ENCODE measurements at places on chromosomes 13 and 19. TPM values are rescaled to one million over a fixed set of nuclear protein-coding genes. Genes with fewer than 3 reads are reported as not detected.

CD37 gene
- total RNA-seq: not detected

TRPC4 gene
- total RNA-seq: under 0.01 TPM

LONP1 gene
- total RNA-seq: 71.4 TPM

ETV2 gene
- total RNA-seq: 0.37 TPM

TMEM145 gene
- 0.98 TPM for total RNA-seq

ZFP82 gene
- total RNA-seq: 5.5 TPM

LILRB1 gene
- not detected for total RNA-seq

LRRC63 gene
- 0.37 TPM for total RNA-seq

STAP2 gene
- 2.9 TPM for total RNA-seq

TMC4 gene
- not detected for total RNA-seq

CYP4F12 gene
- total RNA-seq: 0.39 TPM

ZNF628 gene
- total RNA-seq: 2.6 TPM

ZNF667 gene
- total RNA-seq: 0.98 TPM

ZNF98 gene
- total RNA-seq: 0.37 TPM

MEIOSIN gene
- total RNA-seq: not detected

WDR87 gene
- total RNA-seq: not detected

KCNC3 gene
- not detected for total RNA-seq

ZNF534 gene
- total RNA-seq: under 0.01 TPM

KLF1 gene
- total RNA-seq: not detected

C19orf73 gene
- 0.37 TPM for total RNA-seq

ZNF224 gene
- 19.7 TPM for total RNA-seq

DMWD gene
- 51.0 TPM for total RNA-seq

PRMT1 gene
- total RNA-seq: 341 TPM

SPRED3 gene
- 2.9 TPM for total RNA-seq

IRGC gene
- total RNA-seq: not detected

MTMR6 gene
- total RNA-seq: 24.0 TPM

FCAR gene
- total RNA-seq: not detected

COL5A3 gene
- 18.7 TPM for total RNA-seq

ZNF784 gene
- 3.1 TPM for total RNA-seq

TBXA2R gene
- 1.8 TPM for total RNA-seq

Data from subcutaneous preadipocyte (primary cell).